ENCODE measurements at places on chromosomes 6 and 20. TPM values are rescaled to one million over a fixed set of nuclear protein-coding genes. Genes with fewer than 3 reads are reported as not detected.

- no peak for DNase-seq
- no peaks in the 10 kb centered on the region for H3K36me3 ChIP-seq
- H3K4me1 ChIP-seq = no peaks in the 10 kb centered on the region
- H3K4me3 ChIP-seq = no peak overlapping the region
- H3K27me3 ChIP-seq = peaks cover 35% of the 10 kb centered on the region
Observed at GRCh38 chr6:153123801-153124200, 7.3 kb downstream of the RGS17 start.

AIF1 gene
- total RNA-seq = 69.6 TPM

TRAPPC3L gene
- not detected for total RNA-seq

GRCh38 chr20:63011798-63012197, 5.0 kb upstream of the BHLHE23 start:
- DNase-seq = no peak
- H3K4me3 ChIP-seq = no peak overlapping the region
- H3K27me3 ChIP-seq = peaks cover 72% of the 10 kb centered on the region
- H3K36me3 ChIP-seq = peaks cover 9% of the 10 kb centered on the region
- peaks cover 10% of the 10 kb centered on the region for H3K4me1 ChIP-seq
- H3K27ac ChIP-seq = no peak overlapping the region

- H3K27ac ChIP-seq = no peak overlapping the region
- H3K27me3 ChIP-seq = no peaks in the 10 kb centered on the region
- no peaks in the 10 kb centered on the region for H3K36me3 ChIP-seq
- DNase-seq = no peak
- no peak overlapping the region for H3K4me3 ChIP-seq
Observed at GRCh38 chr6:66423047-66423446, 716.0 kb upstream of the EYS start.

GRCh38 chr6:89506716-89507617, 74.0 kb downstream of the ANKRD6 start:
- H3K27me3 ChIP-seq = peaks cover 4% of the 10 kb centered on the region
- DNase-seq = no peak
- no peaks in the 10 kb centered on the region for H3K4me1 ChIP-seq
- H3K4me3 ChIP-seq = no peak overlapping the region

DNA sequence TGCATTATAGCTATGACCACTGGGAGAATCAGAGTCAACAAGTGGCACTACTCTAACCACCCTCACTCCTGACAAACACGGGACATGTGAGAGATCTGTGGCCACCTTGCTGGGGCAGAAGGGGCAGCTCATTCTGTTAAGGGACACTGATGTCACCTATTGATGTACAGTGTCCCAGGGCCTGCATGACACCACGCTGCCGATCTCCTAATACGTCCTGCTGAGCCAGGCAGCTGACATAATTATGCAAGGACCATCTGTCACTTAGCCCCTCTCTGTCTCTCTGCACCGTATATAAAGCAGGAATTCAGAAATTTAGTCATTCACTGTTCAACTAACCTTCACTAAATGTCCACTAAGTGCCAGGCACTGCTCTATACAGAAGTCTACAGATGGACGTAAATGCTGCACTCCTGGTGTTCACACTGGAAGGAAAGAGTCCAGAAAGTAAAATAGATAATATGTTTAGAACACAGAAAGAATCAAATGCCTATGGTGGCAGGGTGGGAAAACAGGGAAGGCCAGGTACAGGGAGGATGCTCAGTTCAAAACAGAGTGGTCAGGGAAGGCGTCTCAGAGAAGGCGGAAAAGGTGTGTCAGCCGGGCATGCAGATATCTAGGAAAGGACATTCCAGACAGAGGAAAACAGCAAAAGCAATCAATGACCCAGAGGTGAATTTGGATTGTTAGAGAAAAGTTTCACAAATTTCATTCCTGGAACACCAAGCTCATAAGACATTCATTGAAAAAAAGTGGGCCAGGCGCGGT, 173.8 kb downstream of the ZNF217 start:
- H3K27me3 ChIP-seq = peaks cover 1% of the 10 kb centered on the region
- H3K4me3 ChIP-seq = no peak overlapping the region
